ENCODE measurements at places on chromosomes 7 and 10.

GRCh38 chr7:155464183-155464582 is 6.3 kb downstream of the EN2 start:
- DNase-seq = no peak

- peak; percentile 59 for DNase-seq
Measured at GRCh38 chr7:48537561-48537960, 366.3 kb downstream of the ABCA13 start.

DNA sequence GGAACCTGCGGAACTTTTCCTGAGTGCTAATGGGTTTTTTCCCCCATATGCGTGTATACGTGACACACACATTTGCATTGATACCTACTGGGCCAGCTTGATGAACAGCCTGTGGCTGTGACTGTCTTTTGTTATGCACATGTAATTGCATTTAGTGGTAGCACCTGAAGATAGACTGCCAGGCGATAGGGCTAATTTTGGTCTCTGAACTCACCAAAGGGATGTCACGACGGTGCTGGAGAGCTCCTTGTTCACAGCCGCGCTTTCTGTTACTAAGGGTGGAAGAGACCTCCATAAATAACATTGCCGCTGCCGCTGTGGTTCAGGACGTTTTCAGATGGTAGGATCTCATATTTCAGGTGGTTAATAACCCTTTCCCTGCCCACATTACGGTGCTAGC is 133.2 kb downstream of the CAMK1D start:
- no peak for DNase-seq

GRCh38 chr10:129977794-129978193 is 13.7 kb upstream of the EBF3 start:
- no peak for DNase-seq

- no peak for DNase-seq
Measured at GRCh38 chr7:156522801-156523200, 117.8 kb upstream of the RNF32 start.

GRCh38 chr10:80713398-80713928 is 175.8 kb downstream of the SH2D4B start:
- no peak for DNase-seq

DNA sequence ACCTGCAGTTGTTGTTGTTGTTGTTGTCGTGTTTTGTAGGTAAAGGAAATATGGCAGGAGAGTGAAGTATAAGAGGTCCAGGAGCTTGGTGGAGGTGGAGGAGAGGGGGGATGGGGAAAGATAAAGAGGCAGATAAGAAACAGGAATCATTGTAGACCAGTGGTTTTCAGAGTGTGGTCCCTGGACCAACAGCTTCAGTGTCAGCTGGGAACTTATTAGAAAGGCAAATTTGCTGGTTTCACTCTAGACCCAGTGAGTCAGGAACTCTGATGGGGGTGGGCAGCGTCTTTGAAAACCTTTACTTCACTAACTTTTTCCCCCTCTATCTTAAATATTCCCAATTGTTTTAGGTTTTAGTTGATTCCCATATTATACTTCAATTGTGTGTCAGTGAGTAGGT is 241.5 kb downstream of the AUTS2 start:
- DNase-seq = no peak

GRCh38 chr7:1045069-1046063 is 1.0 kb downstream of the GPR146 start:
- DNase-seq = peak; percentile 49

GRCh38 chr10:73969224-73969841 is 28.6 kb upstream of the VCL start:
- DNase-seq = no peak

- DNase-seq = no peak
Measured at GRCh38 chr7:44709011-44709915, 39.4 kb upstream of the ZMIZ2 start.

DNA sequence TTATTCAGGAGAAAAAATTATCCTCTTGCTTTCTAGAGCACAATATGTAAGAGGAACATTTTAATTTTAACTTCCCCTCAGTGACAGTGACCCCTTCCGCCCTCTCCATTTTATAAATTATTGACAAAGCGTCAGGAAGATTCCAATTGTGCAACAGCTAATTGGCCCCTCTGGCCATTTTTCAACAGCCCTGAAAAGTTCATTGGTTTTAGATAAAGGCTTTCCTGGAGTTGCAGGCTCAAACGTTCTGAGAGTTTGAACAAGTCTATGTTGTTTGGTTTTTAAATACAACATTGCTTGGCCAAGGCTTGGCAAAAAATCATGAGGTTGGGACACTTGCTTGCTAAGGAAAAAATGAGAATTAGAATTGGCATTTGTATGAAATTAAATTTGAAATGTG is 422.2 kb upstream of the ANKRD30A start:
- no peak for DNase-seq

DNA sequence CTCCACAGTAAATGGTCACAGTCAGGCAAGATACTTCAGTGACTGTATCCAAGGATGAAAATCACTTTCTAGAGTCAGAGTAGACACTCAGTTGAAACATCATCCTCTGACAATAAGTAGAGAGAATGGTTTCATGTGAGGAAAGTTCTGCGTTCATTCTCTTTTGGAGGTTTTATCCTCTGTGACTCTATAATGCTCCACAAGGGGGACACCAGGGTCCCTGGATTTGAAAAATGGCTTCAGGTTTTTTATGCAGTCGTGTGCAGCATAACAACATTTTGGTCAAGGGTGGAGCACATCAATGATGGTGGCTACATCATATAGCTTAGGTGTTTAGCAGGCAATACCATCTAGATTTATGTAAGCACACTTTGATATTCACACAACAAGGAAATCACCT is 40.4 kb downstream of the TMEM168 start:
- DNase-seq = no peak

GRCh38 chr7:30595436-30596013 is 847 bp downstream of the GARS1 start:
- DNase-seq = no peak

- DNase-seq = no peak
Measured at GRCh38 chr7:23347033-23347681, 48.0 kb downstream of the MALSU1 start.

GRCh38 chr7:37901236-37901827 is 15.3 kb downstream of the SFRP4 start:
- DNase-seq = peak; percentile 52

All from RCC 7860 (cell line).